ENCODE measurements at places on chromosomes 6 and 20.

DNA sequence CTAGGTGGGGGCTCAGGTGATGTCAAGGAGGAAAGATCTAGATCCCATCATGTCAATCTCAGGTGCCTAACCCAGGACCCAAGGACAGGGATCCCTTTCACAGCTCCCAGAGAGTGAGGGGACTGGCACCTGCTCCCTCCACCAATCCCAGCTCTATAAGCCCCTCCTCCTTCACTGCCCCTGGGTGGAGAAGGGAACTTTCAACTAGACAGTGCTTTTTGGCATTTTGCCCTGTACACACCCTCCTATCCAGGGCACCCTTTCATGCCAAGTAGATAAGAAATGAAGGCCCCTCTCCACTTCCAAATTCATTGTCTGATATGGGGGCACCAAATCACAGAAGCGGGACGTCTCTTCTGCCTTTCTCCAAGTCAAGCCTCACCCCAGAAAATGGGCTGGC is 61.6 kb downstream of the MDGA1 start:
- DNase-seq = no peak

- no peak for DNase-seq
Observed at GRCh38 chr6:92176666-92177065, 1242.7 kb downstream of the EPHA7 start.

GRCh38 chr6:11828262-11828870 is 49.8 kb upstream of the ADTRP start:
- no peak for DNase-seq

- no peak for DNase-seq
Observed at GRCh38 chr6:114115652-114116051, 144.7 kb upstream of the HDAC2 start.

Measured in activated effector memory CD4-positive, alpha-beta T cell treated with anti-CD3 and anti-CD28 coated beads, Interleukin-2, amount 50 U/mL, for 16 hours (primary cell).